Activated naive CD8-positive, alpha-beta T cell treated with anti-CD3 and anti-CD28 coated beads, Interleukin-2, amount 10 ng/mL, durations not matched to agents 7 days and 5 days (primary cell): ENCODE measurements at places on chromosomes 7 and 10. TPM values are rescaled to one million over a fixed set of nuclear protein-coding genes. Genes with fewer than 3 reads are reported as not detected.

GRCh38 chr7:44977959-44978335 lies 868 bp downstream of the MYO1G start:
- DNase-seq: peak; percentile 55

- DNase-seq: no peak
Observed at GRCh38 chr10:25226775-25227682, 52.2 kb downstream of the GPR158 start.

The COL17A1 gene
- total RNA-seq: not detected

- DNase-seq: no peak
Observed at GRCh38 chr10:103691723-103692435, 163.5 kb downstream of the SH3PXD2A start.

DNA sequence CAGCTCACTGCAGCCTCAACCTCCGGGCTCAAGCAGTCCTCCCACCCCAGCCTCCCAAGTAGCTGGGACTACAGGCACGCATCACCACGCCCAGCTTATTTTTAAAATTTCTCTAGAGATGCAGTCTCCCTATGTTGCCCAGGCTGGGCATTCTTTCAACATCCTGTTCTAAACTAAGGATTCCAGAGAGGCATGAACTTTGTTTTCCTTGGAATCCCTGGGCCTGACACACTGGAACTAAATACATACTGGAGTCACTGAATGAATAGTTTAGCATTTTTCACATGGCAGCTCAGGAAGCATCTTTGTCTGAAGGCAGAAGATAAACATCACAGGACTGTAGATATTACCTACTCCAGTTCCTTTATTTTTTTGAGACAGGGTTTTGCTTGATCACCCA lies 108.7 kb downstream of the ITIH5 start:
- no peak for DNase-seq

- no peak for DNase-seq
Observed at GRCh38 chr7:47571331-47572093, 10.4 kb downstream of the TNS3 start.

DNA sequence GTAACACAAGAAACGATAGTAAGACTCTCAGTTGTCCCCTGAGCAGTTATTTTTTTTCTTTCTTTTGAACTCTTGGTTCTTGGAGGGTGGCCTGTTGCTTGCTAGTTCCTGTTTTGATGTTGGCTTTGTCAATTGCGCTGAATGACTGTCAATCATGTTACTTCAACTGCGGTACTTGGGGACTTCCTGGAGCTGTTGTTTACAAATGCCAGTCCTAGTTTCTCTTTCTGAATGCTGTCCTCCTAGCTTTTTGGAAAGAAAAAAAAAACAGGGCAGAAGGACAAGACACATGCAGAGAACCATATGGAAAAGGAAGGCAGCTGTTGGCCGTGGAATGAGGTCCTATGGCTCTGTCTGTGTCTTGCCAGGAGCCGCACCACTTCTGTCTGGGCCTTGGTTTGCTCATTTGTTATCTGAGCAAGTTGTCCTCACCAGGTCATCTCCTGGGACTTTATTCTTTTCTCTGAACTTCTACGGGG lies 7.0 kb upstream of the PDCD4 start:
- DNase-seq: no peak

DNA sequence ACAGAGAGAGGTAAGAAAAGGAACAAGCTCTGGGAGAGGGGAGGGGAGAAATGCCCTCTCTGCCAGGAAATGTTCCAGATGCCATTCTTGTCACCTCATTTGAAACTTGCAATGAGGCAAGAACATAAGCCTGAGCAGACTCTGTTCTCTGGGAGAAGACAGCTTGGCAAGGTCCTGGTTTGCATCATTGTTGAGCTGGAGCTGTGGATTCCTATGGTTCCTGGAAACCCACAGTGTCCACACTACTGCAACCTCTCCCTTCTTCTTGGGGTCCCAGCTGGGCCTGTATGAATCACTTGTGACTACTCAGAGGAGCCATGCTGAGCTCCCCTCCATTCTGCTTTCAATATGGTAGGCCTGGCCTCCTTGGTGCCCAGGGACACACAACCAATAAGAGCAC lies 60.8 kb upstream of the HECTD2 start:
- no peak for DNase-seq

The ZFYVE27 gene
- 43.4 TPM for total RNA-seq

DNA sequence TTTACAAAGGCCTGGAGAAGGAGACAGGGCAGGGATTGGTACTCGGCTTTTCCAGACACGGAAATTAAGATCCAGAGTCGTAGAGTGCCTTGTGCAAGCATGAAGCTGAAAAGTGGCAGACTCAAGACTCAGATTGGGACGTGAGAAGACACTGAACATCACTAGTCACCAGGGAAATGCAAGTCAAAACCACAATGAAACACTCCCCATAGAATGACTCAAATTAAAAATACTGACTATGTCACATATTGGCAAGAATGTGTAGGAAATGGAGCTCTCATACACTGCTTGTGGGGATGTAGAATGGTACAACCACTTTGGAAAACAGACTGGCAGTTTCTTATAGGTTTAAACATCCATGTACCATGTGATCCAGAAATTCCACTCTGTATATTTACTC lies 472.0 kb downstream of the RPS24 start:
- no peak for DNase-seq

The CTAGE8 gene
- total RNA-seq: not detected

DNA sequence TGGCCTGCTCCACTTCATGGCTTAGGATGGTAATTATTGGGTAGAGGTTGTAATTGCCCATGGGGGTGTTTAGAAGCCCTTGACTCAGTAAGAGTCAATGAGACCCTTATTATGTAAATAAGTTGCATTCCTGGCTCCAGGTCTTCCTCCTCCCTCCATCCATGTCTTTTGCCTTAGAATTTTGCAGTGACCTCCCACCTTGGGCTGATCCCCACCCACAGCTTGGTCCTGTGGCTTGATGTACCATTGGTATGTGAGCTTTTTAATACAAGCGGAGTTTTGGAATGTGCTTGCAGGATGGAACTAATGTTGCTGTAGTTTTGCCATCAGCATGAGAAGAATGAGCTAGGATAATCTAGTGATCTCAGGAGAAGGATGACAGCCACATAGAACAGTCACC lies 73.2 kb upstream of the DGKI start:
- DNase-seq: no peak

The TFEC gene
- total RNA-seq: 1.1 TPM

DNA sequence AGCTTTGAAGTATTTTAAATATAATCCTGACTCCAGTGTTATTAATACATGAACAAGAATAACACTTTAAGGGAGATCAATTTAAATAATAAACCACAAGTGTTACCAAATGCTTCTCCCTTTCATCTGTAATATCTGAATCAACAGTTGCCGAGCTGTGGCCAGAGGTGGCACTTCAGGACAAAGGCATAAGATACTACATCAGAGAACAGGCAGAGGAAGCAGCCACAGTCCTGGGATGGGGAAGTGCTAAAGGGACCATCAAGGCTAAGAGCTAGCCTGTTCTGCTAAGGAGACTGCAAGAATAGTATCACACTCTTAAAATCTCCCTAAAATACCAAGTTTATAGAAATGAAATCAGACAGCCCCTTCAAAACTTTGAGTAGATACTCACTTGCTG lies 378.2 kb upstream of the PRKCQ start:
- no peak for DNase-seq

- DNase-seq: no peak
Observed at GRCh38 chr7:70322856-70323255, 724.6 kb downstream of the AUTS2 start.

GRCh38 chr10:98090822-98091221 lies 43.6 kb upstream of the R3HCC1L start:
- no peak for DNase-seq

GRCh38 chr7:54967377-54967776 lies 51.4 kb upstream of the EGFR start:
- no peak for DNase-seq

The PAPOLB gene
- not detected for total RNA-seq

The RNF32 gene
- total RNA-seq: 0.97 TPM

GRCh38 chr7:75531359-75531821 lies 39.3 kb downstream of the SPDYE5 start:
- no peak for DNase-seq

DNA sequence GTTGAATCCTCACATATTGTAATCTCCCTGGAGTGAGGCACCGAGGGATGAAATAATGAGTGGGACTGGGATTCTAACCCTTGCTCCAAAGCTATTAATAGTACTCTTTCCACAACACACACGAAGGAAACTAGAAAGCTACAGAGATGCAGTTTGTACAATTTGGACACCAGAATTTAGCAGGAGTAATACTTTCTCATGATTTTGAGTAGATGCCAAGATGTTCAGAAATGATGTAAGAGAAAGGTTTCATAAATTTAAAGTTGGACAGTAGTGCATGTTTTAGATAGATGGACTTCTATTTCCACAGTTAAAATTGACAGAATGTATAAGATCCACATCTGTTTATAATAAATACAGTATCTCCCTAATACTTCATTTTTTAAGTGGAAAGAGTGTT lies 46.5 kb downstream of the PRR15 start:
- no peak for DNase-seq

DNA sequence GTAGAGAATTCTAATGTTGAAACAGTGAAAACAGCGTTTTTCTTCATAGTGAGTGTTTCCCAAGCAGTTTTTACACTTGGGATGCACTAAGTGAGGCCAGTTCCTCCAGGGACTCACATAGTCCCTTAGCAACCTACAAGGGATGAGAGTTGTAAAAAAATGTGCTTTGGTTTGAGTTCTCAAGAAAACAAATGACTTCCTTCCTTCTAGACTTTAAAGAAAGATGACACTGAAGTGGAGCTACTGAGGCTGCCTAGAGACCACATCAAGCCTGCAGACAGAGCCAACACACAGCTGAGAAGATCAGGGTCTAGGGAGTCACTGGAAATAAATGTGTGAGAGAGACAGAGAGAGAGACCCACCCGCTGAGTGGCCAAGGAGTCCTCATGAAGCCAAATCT lies 264.4 kb downstream of the TNS3 start:
- no peak for DNase-seq

- DNase-seq: no peak
Observed at GRCh38 chr10:44627591-44628354, 242.9 kb upstream of the CXCL12 start.

- DNase-seq: no peak
Observed at GRCh38 chr7:41153268-41153667, 549.6 kb downstream of the INHBA start.

DNA sequence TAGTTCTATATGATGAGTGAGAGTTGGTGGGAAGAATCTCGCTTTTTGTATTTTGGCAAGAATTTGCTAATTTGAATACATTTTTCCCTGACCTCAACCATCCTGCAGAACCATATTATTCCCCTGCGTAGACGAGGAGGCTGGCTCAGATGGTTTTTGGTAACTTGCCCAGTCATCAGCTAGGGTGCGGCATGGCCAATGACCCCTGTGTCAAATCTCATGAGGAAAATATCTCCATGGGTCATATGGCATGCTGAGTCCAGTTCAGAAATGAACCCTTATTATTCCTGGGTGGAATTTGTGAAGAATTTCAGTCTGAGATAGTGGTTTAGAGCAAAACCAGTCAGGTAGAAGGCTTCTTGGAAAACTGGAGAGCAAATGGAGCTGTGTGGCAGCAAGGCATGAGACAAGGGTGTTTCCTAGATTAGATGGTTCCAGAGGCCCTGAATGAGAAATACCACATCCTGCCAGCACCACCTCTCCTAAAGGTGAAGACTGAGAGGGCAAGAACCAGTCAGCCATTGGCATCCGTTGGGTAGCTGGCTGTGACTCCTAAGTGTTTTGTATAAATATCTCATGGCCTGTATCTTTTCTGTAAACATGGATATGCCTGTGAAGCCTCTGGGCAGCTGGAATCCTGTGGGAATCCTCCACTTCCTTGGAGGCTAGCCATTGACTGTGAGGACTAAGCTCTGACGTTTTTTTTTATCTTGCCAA lies 5.8 kb upstream of the UPP1 start:
- no peak for DNase-seq

- no peak for DNase-seq
Observed at GRCh38 chr10:120827251-120827875, 23.8 kb upstream of the WDR11 start.

DNA sequence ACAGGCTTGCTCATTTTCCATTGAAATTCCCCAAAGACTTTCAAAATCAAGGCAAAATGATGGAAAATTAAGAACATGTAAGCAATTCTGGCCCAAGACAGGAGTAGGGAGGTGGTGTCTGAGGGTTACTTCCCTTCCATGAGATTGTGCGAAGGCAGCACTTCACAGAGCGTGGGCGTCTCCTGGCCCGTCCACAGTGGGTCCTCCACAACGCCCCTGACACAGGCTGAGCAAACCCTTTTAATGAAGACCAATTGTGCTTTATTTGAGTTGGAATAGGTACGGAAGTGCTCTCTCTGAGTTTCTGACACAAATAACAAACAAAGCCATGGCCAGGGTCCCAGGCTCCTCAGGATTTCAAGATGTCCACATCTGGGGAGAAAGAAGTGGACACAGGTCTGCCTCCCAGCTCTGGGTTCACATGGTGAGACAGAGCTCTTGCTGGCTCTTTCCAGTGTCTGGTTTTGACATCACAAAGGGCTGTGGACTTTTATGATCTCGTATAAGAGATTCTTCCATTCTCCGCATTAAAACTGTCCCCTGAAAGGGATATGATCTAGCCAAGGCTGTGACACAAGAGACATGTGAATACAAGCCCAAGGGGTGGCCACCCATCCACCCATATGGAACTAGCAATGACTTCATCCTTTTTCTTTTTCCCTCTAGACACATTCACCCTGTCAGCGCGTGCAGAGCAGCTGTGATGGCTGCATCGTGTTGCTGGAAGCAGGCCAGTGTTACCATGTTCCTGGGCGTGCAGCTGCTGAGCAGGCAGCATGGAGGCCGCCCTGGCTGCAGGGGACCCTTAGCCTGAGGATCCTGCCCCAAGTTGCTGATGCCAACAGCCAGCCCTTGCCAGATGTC lies 145.6 kb downstream of the ADAM12 start:
- DNase-seq: no peak

DNA sequence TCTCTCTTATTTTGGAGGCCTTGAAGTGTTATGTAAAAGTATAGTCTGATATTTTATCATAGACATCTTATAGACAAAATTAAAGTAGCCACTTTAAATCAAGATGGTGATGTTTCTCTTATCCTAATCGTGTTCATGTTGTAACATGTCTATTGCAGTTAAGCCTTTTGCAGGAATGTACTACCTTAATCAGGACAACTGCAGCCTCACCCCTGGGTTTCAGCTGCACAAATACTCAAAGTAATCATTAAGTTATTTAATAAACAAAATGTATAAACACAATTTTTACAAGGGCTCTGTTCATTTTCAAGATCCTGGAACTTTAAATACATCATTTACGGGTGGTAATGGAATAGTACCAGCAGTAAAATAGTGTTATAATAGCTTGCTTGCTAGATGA lies 14.4 kb upstream of the KIF5B start:
- DNase-seq: no peak

- DNase-seq: no peak
Observed at GRCh38 chr10:60155099-60155877, 234.4 kb downstream of the ANK3 start.

DNA sequence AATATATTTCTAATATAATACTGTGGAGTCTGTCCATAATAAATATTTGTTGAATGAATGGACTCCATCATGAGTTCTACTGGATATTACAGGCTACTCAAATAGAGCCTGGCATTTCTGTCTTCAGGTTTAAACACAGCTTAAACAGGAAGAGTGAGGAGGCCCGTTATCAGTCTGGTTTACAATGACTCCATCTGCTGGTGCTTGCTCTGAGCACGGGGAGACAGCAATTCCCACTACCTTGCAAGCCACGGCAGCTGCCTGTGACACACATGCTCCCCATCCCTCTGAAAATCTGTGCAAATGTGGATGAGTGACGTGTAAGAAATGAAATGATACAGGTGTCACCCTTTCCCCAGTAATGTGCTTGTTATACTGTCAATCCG lies 293.5 kb upstream of the IMMP2L start:
- no peak for DNase-seq
